NCI-H2081 (cell line): ENCODE measurements at places on chromosomes 6 and 20.

DNA sequence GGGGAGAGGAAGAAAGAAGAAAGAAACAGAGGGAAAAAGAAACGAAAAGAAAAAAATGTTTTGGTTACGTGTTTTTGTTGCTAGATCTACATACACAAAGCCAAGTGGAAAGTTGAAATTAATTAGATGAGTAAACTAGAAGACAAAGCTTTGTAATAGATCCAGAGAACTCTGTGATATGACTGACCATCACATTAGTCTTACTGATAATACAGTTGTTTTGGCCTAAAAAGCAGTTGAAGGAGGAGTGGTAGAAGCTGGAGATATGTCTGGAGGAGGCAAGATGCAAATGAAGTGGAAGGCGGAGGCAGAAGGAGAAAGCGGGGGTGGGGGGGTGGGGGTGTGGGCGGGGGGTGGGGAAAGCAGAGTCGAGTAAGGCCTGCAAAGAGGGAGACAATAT is 500.1 kb upstream of the ID4 start:
- no peak for DNase-seq

DNA sequence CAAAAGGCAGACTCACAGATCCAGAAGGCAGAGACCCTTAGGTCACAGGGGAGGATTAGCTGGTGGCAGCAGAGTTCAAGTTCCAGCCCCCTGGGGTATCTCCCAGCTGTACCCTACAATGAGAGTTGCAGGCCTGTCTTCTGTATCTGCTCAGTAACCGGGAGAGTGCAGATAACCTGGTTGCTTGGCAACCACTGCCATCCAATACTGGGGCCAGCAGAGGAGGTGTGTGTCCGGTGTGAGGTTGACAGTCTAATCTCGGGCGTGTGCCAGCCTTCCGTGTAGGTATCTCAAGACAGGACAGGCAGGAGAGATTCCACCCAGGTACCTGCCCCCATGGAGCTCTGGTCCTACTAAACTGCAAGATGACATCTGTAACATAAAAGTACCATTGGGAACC is 56.6 kb upstream of the TBC1D7 start:
- no peak for DNase-seq

DNA sequence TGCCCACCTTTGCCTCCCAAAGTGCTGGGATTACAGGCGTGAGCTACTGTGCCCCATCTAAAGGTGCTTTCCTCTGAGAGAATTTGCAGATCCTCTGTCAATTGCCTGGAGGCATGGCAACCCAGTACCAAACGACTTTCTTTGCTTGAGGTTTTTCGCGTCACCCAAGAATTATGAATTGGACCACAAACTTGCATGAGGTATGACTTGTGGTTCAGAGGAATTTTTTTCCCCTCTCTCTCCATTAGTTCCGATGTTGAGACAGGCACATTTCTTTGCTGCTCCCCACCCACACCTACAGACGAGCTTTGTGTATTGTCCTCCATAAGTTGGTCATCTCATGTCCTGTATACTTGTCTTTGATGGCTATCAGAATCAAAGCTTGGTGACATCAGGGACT is 11.8 kb upstream of the SCAF8 start:
- no peak for DNase-seq

DNA sequence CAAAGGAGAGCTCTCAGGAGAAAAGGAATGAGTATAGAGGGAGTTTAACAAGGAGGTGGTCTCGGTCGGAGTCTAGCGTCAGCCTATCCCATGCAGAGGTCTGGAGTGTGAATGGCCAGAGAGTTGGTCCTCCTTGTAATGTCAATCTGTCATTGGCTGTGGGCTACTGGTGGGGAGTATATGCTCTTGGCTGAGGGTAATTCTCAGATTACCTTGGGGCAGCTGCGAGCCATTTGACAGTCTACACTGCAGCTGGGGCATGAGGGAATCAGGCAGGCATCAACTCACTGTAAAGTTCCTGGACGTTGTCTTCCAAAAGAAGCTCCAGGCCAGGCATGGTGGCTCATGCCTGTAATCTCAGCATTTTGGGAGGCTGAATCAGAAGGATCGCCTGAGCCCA is 48.1 kb downstream of the EBF4 start:
- no peak for DNase-seq

DNA sequence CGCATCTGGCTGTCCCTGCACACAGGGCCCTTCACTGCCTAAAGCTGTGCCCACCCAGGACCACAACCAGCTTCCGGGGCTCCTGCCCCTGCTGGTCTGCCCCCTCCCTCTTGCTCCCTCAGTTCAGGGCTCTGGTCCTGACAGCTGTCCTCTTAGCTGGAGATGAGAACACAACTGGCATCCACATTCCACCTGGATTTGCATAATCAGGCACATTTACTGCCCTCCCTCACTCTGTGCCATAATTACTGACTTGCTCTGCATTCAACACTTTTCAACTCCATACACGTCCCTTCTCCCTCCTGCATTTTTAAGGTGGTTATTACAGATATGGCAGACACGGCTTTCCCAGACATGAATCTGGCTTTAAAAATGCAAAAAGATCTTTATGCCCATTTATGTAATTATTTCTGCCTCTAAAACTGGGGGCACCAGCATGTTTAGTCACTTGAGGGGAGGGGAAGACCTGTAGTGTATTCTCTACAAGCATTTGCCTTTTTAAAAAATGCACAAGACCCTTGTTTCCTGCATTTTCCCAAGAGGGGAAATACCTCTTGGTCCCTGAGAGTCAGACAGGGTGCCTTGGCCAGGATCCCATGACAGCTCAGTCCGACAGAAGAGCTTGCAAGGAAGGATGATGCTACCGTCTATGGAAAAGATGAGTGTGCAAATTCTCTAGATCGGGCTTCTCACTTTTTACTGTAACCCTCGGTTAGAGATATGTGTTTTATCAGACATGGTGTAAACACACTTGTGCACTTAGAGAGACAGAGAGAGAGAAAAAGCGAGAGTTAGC is 401.8 kb downstream of the PREX1 start:
- DNase-seq = no peak

GRCh38 chr20:22827916-22828315 is 207.2 kb upstream of the SSTR4 start:
- no peak for DNase-seq

GRCh38 chr20:2133318-2134183 is 31.9 kb downstream of the STK35 start:
- no peak for DNase-seq

DNA sequence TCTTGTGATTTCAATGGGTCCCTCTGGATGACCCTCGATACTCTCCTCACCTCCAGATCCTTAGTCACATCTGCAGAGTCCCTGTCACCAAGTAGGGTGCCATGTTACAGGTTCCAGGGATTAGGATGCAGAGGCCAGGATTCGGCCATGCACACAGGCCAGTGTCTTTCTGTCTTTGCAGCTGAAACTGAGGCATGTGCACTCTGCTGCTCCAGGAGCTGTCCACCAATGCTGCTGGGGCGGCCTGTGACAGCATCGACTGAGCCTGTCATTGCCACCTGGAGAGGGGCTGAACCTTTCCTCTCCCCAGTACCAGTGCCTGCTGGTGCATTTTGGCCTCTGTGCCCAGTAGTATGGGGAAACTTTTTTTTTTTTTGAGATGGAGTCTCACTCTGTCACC is 4.4 kb upstream of the RBM38 start:
- DNase-seq = no peak

- DNase-seq = no peak
Measured at GRCh38 chr6:74356391-74356790, 660.4 kb downstream of the CD109 start.

GRCh38 chr6:170459451-170459850 is 93.7 kb downstream of the PSMB1 start:
- no peak for DNase-seq

DNA sequence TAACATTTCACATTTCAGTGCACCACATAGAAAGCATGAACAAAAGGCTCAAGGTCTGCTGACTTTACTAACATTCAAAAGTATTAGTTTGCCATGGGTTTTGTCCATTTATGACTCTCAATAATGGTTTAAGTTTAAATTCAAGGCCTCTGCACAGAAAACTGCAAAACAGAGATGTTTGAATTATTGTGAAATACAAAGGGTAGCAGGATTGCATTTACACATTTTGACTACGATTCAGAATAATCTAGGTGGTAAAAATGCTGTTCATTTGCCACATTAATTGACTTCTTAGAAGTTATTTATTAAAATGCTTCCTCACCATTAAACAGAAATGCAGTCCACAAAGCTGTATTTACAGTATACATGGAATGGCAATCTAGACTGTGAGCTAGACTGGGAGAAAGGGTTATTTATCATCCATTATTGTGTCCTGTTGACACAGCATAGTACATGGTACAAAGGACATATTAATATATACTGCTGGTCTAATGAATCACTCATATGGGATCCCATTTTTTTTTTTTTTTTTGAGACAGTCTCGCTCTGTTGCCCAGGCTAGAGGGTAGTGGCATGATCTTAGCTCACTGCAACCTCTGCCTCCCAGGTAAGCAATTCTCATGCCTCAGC is 18.0 kb downstream of the USP49 start:
- no peak for DNase-seq

- DNase-seq = no peak
Measured at GRCh38 chr6:169158174-169158573, 95.5 kb downstream of the THBS2 start.

DNA sequence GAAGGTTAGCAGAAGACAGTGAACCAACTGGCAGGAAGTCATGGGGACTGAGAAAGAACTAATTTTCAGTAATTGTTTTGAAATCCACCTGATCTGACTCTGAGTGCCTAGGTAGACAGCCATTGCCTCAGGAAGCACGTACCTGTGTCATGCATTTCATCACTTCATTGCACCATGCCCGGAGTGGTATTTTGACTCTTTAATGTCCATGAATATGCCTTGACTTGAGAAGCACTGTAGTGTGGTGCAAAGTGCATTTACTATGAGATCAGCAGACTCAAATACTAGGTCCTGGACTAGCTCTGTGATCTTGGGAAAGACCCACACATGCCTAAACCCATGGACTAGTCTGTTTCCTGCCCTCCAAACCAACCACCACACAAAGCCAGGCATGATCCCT is 370.9 kb upstream of the MARCKS start:
- no peak for DNase-seq

DNA sequence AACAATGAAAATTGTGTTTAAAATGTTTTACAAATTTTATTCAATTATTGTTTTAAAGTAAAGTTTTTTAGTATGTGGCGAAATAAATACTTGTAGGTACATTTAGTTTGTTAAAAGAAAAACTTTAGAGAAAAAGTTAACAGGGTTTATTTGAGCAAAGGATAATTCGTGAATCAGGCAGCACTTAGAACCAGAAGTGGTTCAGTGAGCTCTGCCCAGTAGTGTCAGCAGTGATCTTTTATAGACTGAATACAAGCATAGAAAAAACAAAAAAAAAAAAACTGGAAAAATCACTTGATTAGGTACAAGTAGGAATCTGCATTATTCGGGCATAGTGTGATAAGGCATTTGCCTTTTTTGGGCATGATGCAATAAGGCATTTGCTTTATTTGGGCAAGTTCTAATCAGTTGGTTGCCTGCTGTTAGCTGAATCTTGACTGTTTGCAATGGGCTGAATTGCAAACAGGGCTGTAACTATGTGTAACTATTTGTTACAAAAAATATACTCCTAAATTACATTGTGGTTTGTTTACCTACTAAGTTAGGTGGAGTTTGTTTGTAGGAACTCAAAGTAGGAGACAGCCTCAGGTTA is 122.9 kb upstream of the MMS22L start:
- DNase-seq = no peak

DNA sequence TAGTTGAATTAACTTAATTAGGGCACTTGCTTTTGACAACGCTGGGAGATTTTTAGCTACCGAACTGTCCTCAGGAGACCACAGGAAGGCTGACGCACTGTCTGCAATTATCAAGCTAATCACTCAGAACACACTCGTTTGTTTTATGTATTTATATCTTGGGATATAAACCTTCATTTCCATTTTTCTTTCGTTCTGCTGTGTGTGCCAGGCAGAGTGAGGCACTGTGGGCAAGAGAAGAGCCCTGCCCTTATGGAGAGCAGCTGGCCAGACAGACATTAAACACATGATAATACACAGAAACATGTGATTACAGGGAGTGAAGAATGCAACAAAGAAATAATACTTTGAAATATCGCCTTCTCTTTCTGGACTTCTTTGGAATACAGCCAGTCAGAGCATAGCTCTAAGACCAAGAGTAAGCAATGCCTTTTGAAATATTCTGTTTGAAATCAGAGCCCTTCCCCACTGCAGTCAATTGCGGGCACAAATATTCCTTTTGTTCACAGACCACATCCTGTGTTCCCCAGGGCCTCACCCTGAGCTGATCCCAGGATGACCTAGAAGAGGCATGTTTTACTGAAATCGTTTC is 96.8 kb downstream of the ANKRD60 start:
- peak; percentile 71 for DNase-seq

GRCh38 chr6:27866357-27867050 is 45.7 kb downstream of the OR2B2 start:
- DNase-seq = no peak

DNA sequence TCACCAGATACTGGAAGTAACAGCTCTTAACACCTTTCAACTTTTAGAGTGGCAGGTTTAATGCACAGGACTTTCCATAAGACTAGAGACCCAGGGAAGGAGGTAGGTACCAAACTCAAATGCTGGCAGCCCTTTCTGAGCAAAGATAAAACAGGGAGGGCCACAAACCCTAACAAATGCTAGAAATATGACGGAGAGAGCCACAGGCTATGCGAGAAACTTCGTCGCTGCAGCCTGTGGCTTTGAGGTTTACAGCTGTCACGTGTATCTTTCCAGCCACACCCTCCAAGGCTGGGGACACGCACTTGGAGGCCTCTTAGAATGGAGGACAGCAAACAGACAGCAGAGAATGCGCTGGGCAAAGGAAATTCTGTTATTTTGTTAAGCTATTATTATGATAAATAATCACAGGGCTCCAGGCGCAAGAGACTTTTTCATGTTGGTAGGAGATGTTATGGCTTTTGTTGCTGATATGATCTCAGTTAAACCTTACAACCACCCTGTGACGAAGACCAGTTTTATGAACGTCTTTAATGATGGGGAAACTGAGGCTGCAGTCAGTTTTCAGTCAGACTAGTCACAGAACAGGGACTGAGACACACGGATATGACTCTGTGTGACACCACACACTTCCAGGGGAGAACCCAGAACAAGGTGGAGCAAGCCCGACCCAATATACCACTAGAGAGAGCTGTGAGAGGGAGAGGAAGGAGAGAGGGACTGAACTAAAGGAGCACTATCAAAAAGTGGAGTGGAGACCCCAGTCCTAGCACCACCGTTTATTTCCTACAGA is 2.0 kb downstream of the TRAM2 start:
- no peak for DNase-seq

- no peak for DNase-seq
Measured at GRCh38 chr6:90103056-90103800, 193.4 kb downstream of the BACH2 start.
